ENCODE measurements at places on chromosomes 2 and 18.

GRCh38 chr2:240454106-240454901, 18.8 kb downstream of the GPC1 start:
- no peak for DNase-seq

DNA sequence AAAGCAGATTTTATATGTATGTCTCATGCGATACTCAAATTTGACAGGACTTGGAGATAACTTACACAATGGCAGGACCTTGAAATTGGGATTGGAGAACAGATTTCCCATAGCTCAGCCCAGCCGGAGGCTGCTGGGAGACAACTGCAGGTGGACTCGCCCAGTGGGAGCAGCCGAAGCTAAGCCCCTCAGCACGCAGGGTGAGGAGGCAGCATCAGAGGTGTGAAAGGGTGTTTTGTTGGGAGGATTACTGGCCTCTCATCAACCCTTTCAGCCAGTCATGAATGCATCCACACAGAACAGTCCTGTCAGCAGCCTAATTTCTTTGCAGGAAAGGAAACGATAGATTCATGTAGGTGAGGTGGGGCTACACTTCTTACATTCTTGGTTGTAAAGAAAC, 110.4 kb upstream of the DYNAP start:
- DNase-seq, result no peak

DNA sequence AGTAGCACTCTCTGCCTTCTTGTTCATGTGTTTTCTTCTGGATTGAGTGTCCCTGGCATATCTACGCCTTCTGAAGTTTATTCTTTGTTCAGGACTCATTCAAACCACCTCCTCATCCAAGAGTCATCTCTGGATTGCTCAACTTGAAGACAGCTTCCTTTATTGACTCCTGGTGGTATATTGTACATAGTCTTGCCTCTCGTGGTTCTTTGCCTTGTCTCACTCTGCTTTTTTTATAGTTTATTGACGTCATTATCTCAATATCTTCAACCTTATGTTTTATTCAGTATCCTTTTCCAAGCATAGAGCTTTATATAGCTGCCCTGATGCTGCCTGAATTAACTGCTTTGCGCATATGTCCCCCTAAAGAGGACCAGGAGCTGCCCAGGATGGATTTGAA, 161.7 kb downstream of the INSIG2 start:
- DNase-seq, result no peak

DNA sequence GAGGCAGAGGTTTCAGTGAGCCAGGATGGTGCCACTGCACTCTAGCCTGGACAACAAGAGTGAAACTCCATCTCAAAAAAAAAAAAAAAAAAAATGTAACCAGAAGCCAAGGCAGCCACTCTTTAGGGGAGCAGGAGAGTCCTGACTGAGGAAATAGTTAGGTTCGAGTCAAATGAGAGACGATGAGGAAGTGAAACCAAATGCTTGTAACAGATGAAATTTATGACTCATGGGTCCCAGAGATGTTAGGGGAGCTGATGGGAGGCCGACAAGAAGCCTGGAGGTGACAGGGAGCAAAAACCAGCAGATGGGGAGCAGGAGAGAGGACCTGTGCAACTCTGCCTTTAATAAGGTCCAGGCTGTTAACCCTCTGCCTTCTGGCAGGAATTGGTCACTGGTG, 756.1 kb upstream of the DDX18 start:
- DNase-seq, result no peak

DNA sequence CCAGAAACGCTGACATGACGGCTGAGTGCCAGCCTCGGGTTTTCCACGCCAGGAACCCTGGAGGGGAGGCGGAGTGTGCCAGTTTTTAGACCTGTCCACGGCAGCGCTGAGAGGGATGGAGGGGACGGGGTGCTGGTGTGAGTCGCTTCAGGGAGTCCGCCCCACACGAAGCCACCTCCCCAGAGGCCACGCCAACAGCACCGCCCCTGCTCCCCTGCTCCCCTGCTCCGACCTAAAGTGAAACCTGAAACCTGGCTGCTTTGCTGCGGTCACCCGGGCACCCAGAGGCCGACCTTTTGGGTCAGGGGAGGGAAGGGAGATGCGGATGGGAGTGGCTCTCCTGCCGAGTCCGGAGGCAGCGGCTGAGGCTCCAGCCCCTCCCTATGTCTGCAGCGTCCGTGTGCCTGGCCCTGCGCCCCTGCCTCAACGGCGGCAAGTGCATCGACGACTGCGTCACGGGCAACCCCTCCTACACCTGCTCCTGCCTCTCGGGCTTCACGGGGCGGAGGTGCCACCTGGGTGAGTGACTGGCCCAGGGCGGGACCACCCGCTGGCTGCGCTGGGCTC, 38.1 kb downstream of the SNED1 start:
- no peak for DNase-seq

DNA sequence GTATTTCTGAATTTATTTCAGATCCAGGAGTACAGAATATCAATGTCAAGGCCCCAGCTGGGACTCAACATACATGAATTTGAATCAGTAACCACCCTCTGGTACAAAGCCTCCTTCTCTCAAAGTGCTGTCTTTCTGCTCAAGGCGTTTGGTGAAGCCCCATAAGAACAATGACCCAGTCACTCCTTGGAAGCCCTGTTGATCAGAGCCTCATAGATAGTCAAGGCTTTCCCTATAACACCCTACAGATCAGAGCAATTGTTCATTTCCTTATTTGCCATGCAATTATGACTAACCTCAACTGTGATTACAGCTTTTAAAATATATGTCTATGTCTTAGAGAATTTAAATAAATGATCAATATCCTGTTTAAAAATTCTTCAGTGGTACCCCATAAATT, 159.1 kb upstream of the CREB1 start:
- no peak for DNase-seq

GRCh38 chr2:136058262-136058661, 59.7 kb downstream of the CXCR4 start:
- DNase-seq, result no peak

DNA sequence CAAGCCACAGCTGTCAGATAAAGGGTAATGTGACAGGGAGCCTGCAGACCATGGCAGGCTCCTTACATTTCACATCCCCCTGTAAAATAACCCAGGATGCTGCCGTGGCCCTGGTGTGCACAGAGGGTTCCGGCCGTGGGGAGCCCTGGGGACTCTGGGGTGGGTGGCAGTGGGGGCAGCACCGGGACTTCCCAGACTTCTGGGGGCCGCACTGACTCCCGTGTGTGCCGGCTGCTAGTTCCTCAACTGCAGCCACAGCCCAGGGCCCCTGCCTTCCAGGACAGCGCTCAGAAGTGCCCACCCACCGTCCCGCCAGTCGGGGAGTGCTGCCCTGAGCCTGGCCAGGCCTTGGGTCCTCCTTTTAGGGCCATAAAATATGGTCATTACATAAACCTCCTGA, 56.5 kb downstream of the CIB4 start:
- DNase-seq, result no peak

DNA sequence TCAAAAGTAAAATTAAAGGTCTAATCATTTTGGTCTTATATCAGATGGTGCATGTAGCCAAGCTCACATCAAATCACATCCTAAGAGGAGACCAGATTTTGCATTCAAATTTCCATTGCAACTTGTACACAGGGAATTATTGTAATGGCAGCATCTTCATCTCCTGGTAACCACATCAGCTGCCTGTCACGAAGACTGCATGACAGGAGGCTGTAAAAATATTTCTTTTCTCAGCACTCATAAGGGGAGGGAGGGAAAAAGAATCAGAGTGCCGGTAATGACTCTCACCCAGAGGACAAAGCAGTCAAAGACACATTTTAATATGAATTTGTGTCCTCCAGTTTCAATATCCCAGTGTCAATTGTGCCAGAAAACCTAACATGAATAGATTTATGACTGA, 216.7 kb downstream of the TMEM163 start:
- no peak for DNase-seq

DNA sequence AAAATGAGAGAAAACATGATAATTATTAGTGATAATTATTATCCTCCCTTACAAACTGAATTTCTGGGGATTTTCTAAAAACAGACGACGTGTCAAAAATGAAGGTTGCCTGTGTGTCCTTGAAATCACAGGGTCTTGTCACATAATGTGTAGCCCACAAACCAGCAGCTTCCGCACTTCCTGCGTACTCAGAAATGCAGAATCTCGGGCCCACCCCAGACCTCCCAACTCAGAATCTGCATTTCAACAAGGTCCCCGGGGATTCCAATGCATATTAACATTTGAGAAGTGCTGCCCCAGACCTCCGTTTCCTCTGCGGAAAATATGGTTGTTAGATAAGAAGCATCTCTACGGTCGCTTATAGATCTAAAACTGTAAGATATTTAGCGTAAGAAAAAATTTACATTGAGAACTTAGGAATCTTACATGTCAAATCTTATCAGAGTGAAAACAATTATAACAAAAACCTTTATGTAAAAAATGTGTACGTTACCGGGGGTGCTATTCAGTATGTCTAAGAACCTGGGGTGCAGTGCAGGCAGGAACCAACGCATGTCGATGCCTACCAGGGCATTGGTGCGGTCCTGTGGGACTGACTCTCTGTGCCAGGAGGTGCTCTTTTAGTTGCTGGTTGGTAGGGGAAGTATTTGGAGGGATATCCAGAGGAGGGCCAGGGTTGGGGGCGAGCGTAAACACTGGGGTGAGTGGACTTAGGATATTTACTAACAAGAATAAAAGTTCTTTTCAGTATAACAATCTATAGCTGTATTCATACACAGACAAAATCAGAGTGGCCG, 15.2 kb downstream of the CDKL4 start:
- no peak for DNase-seq

DNA sequence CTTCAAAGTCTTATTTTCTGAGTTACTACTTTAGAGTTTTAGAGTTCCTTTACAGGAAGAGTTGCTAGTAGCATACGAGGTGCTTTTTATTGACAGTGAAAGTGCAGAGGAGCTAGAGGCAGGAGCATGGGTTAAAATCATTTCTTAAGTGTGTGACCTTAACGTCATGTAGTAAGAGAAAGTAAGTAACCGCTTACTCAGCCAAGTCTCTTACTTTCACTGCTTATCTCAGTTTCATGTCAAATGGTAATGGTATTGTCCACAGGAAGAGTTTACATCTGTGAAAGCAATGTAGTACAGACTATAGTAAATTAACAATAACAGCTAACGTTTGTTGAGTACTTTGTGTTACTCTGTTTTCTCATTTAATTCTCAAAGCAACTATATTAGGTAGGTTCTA, 12.6 kb downstream of the NDUFAF7 start:
- no peak for DNase-seq

- DNase-seq, result no peak
Observed at GRCh38 chr2:37576831-37577230, 94.6 kb downstream of the CDC42EP3 start.

DNA sequence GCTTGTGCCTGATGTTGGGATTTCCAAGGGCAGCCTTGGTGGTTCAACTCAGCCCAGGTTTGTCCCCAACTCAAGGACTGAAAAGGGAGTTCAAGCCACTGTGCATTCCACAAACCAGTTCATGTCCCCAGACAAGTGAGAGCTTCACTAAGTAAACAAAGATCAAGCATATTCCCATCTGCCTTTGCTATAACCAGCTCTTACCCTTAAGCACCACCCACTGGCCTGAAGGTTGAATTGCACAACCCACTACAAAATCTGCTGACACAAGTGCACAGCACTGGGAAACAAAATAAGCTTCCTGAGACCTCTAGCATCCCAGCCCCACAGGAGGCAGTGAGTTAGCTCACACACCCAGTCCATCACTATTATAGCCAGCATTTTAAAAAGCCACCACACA, 516.7 kb downstream of the NR4A2 start:
- DNase-seq, result no peak

GRCh38 chr2:23600346-23600745, 215.4 kb downstream of the KLHL29 start:
- no peak for DNase-seq

- DNase-seq, result no peak
Observed at GRCh38 chr2:217361483-217361880, 501.6 kb upstream of the TNP1 start.

GRCh38 chr2:86790676-86791572, at the start of gene CD8A:
CD8A (minus strand) TSS chr2:86790913; CDS start chr2:86790825, 88 bp downstream.
- DNase-seq, result peak; percentile 64

GRCh38 chr2:85151026-85151425, 17.8 kb downstream of the TCF7L1 start:
- no peak for DNase-seq

DNA sequence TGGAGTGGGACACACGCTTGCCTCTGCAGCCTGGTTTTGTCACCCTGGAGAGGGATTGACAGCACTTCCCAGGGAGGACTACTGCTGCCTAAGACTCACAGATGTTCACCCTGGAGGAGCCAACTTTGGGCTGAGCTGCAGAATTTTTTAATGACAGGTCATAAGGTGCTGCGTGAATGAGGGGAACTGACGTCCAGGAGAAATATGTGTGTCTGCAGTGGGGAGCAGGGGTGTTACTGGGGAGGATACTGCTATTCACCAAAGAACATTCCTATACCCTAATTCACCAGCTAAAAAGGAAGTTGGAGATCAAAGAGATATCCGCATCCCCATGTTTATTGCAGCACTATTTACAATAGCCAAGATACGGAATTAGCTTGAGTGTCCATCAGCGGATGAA, 144.4 kb downstream of the MGAT5 start:
- no peak for DNase-seq

DNA sequence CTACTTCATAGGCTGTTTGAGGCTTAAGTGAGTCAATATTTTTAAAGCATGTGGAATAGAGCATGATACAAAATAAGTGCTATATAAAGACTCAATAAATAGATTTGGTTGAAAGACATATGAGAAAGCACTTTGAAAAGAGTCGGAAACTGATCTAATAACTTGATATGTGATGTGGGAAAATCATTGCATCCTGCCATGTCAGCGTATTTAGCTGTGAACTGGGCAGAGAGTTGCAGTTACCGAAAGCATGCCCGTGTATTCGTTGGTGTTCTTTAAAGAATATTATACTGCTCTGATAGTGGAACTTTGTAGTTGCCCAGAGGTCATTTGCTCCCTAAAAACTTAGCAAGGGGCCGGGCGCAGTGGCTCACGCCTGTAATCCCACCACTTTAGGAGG, 37.8 kb upstream of the ZNF516 start:
- DNase-seq, result no peak

GRCh38 chr18:51668101-51668500, 470.6 kb upstream of the MEX3C start:
- DNase-seq, result peak; percentile 4

GRCh38 chr2:207936380-207936779, 88.9 kb downstream of the PLEKHM3 start:
- DNase-seq, result no peak

DNA sequence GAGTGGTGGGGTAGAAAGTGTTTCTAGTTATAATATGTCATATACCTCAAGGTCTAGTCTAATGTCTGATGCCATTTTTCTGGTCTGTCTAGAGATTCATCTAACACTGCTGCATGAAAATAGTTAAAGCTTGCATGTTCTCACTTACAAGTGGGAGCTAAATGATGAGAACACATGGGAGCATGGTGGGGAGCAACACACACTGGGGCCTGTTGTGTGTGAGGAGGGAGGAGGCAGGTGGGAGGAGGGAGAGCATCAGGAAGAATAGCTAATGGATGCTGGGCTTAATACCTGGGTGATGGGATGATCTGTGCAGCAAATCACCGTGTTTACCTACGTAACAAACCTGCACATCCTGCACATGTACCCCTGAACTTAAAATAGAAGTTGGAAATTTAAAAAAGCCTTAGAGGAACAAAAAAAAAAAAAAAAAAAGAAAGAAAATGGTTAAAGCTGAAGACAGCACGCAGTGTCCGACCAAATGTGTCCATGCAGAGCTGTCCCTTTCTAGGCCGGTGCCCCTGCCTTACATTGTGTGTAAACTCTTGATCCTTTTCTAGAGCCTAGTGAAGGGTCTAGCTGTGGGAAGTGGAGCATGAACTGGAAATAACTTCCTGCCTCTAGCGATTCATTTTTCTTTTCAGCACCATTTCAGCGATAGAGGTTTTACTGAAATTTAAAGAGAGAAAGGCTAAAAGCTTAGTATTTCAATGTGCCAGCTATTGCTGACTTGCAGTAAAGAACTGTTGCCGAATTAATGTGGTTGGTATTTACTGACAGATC, 94.0 kb downstream of the FMNL2 start:
- no peak for DNase-seq
